ENCODE measurements at places on chromosomes 5 and 9.

- no peak for DNase-seq
These were observed 133.6 kb downstream of the SIL1 start for GRCh38 chr5:139064613-139065012.

GRCh38 chr5:145903113-145903512 is 30.3 kb upstream of the GRXCR2 start:
- no peak for DNase-seq

GRCh38 chr5:39176759-39177630 is 42.4 kb downstream of the FYB1 start:
- DNase-seq: no peak

- no peak for DNase-seq
These were observed 5.5 kb downstream of the NR3C1 start for GRCh38 chr5:143398053-143398355.

- DNase-seq: no peak
These were observed 36.2 kb upstream of the GABRP start for GRCh38 chr5:170747357-170747756.

DNA sequence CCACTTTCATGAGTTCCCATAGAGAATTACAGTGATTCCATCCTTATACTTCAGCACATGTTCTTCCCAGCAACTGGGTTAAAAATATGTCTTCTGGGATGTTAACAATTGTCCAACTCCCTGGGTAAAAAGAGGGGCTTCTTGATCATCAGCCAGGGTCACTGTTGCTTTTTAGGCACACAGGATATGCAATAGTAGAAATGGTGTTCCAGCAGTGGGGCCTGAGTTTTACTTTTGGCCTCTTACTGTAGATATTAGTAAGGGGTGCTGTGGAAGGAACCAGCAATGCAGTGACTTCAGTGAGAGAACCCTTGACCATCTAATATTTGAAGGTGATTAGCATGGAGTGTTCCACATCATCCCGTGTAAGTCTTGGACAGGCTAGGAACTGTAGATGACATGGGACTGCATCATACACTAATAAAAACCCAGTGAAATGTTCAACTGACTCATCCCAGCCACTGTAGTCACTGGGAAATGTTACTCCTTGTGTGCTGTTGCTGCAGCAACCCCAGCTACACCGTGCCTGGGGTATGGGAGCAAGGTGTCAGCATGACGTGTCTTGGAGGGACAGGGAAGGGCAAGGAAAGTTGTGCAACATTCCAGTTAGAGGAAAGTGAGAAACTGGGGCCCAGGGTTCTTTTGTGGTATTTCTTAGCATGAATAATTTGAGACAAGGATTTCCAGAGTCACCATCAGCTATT is 610.9 kb downstream of the RAB3C start:
- DNase-seq: no peak

- no peak for DNase-seq
These were observed 226.2 kb upstream of the SMC2 start for GRCh38 chr9:103867886-103868285.

- DNase-seq: no peak
These were observed 211.9 kb upstream of the IRX4 start for GRCh38 chr5:2094616-2094995.

DNA sequence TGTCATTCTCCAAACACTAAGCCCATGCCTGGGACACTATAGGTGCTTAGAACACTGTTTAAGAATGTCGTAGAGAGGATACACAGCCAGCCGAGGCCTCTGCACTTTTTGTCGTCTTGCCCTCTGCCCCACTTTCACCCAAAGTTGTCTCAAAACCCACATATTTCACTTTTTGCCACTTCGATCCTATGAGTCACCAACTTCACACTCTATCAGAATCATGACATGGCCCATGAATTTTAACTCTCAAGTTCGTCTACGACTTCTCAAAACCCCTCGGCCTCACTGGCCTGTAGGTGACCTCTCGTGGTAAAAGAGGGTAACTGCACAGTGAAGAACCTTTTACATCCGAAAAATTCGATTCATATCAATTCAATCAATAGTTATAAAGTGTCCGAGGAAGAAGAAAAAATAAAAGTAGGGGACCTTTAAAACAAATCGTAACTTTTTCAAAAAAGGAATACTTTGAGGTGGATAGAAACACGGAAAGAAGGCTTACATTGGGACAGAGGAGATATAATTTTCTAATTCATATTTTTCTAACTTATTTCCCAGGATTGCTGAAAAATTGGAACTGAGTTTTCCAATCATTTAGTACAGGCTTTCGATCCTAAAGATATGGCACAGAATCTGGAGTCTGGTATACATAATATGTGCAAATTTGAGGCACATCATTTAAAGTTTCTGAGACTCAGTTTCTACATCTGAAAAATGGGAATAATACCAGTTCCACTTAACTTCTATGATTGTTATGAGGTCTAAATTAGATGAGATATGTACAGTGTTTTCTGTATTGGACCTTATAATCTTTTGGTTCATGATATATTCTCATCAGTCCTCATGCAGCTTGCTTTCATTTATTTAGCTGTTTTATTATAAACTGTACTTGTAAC is 122.6 kb downstream of the APBA1 start:
- no peak for DNase-seq

DNA sequence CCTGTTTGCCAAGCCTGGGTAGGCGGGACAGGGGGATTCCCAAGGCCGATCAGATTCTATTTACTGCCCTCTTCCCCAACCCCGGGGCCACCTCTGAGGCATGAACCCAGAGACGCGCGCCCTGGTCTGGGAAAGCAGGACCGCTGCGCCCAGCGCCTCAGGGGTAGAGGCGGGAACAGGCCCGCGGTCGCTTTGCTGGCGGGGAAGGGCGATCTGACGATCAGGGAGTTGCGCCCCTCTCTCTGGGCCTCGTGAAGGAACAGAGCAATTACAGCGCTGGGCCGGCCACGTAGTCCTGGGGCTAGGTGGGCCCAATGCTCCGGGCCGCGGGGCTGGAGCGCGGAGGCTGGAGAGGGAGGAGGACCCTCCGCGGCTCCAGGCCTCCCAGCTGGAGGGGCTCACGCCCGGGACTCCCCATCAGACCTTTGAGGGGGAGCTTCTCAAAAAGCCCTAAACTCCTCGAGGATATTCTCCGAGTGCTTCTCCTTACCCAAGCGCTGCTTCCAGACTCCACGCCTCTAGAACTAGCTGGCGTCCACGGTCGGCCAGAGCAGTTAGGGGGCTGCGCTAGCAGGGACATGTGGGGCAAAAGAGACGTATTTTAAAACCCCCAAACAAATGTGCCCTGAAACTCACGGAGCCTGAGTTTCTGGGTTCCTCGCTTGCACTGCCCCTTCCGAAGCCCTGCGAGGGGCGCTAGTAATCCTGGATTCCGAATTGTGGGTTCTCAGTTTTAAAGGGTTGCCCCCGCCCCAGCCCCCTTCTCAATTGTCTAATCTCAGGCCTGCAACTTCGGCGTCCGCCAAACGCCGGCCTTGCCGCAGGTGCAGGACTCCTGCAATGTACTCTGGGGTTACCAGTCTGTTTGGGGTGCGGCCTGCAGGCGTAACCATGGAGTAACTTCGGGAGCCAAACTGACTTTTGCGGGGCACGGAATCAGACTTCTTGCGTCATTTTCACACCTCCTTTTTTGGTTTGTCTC is 57.6 kb downstream of the TMEM174 start:
- DNase-seq: no peak

- no peak for DNase-seq
These were observed 160.2 kb upstream of the TBCA start for GRCh38 chr5:77936365-77936693.

GRCh38 chr5:123814801-123815470 is 303.0 kb downstream of the CSNK1G3 start:
- no peak for DNase-seq
